Sciatic nerve (tissue), 2 donors: ENCODE measurements at places on chromosomes 2 and 18. TPM values are rescaled to one million over a fixed set of nuclear protein-coding genes. Genes with fewer than 3 reads are reported as not detected.

DNA sequence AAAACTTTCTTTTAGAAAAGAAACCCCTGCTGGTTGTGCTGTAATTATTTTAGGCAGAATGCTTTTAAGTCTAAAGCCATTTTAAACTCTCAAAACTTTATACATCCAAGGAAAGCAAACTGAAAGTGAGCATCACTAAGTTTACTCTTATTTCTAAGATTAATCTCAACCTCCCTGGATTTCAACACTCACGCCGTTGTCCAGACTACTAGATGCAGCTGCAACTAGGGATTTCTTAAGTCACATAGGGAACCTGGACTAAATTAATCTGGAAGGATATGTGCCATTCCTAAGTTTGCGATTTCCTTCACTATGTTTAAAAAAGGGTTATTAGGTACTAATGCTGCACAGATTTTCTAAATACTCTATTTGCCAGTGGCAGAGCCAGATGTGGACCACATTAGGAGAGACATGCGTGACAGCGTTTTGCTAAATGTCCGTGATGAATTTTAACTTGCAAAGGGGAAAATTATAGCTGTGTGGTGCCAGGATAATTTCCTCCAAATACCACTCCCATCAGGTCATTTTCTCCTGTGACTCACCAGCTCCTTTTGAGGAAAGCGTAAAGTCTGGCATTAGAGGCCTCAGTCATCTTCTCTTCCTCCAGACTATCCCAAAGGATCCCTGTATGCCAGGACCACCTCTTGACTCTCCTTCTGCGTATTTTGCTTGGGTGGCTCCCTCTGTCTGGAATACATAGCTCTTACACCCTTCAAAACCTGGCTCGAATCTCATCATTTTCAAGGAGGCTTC, 143.7 kb downstream of the ATL2 start:
- no peak for DNase-seq

Gene TRABD2A
- 2.1 TPM for total RNA-seq

DNA sequence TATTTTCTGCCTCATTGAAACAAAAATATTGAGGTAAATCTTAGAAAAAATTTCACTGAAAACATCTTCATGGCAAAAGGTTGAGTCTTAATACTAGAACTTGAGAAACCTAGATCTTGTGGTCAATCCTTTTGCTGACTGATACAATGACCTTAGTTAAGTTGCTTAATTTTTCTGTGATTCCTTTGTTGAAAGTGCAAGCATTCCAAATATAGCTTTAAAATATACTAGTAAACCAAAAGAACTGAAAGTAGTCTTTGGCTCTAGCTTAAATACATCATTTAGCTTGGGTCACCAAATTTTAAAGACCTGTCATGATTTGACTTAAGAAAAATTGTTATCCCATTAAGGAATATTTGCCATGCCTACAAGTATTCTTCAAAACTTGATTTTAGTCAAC, 16.7 kb downstream of the BMP10 start:
- no peak for DNase-seq

Gene ITGB6
- not detected for total RNA-seq

DNA sequence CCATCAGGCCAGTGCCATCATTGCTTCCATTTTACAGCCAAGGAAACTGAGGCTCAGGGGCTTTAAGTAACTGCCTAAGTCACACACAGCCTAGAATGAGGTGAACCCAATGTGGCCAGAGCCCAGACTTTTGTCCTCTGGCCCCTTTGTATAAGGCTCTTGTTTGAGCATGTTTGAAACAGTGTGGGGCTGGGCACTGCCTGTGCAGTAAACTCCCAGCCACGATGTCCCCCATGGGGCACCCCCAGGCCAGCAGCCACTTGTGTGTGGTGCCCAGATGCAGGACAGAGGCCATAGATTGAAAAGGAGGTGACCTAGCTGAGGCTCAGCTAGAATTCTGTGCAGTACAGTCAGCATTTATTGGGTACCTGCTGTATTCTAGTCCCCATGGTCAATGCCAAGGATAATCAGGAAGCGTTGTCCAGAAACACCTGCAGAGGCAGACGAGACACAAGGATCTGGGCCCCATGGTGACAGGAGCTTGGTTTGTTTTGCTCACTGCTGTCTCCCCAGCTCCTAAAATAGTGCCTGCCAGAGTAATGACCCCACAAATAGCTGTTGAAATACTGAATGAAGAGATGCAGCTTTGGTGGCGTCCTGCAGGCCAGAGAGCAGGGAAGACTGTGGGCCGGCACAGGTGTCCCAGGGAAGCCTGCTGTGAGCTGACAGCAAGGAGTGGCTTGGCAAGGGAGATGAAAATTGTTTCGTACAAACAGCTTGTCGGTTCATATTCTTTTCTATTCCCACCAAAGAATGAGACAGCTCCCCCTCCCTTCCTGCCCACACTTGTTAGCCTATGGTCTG, 160.7 kb downstream of the LDLRAD4 start:
- DNase-seq: no peak

- DNase-seq: no peak
Observed at GRCh38 chr18:11437046-11437445, 172.3 kb upstream of the SLC35G4 start.

Gene ALLC
- 7.6 TPM for total RNA-seq

- no peak for DNase-seq
Observed at GRCh38 chr2:72718876-72719275, 107.0 kb downstream of the EXOC6B start.

GRCh38 chr2:206824087-206824618, 58.7 kb downstream of the FASTKD2 start:
- DNase-seq: no peak

DNA sequence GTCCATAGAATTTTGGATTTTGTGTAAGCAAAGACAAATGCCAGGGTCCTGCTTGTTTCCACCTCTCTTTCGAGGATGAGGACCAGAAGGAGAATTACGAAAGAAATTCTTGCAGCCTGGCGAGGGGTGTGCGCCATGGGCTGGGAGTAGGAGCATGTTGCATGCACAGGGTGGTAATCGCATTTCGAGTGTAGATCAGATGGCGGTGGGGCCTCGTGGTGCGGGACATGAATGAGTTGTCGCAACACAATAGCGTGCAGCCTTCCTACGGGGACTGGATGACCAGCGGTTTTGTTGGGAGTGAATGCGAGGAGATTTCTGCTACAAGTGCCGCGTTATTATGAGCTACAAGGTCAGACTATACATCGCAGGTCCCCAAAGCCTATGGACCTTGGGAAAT, 4.2 kb upstream of the EN1 start:
- DNase-seq: no peak

GRCh38 chr2:227238238-227239237, 74.1 kb downstream of the COL4A3 start:
- peak; percentile 83 for DNase-seq

DNA sequence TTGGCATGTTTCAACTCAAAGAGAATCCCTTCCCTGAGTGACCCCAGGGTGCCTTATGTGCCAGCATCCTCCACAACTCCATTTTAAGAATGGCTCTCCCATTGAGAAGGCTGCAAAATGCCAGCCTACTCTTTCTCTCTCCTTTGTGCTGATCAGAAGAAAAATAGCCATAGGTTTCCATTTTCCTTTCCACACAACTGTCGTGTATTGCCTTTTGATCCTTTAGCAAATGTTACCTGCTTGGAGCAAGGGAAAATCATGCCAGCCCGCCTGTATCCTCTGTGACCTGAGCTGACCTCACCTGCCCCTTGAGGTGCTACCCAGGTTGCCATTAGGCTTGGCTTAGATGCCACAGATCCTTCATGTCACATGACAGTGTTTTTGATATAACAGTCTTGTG, 38.8 kb downstream of the DPYSL5 start:
- DNase-seq: no peak

DNA sequence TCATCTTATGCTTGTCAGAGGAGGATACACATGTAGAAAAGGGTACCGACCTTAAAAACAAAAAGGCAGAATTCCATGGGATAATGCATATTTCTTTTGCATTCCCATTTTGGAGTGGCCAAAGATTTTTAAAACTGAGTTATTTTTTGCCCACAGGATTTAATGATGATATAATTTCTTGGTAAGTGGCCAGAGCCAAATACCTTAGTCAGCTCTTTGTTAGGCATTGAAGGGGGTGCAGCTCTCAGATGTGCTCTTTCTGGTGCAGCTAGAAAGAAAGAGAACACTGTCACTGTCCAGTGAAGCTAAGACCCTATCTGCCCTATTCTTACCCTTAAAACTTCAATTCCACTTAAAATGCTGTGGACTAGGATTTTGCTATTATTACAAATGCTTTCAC, 10.8 kb downstream of the COQ10B start:
- DNase-seq: no peak

Gene LHCGR
- total RNA-seq: 12.4 TPM

DNA sequence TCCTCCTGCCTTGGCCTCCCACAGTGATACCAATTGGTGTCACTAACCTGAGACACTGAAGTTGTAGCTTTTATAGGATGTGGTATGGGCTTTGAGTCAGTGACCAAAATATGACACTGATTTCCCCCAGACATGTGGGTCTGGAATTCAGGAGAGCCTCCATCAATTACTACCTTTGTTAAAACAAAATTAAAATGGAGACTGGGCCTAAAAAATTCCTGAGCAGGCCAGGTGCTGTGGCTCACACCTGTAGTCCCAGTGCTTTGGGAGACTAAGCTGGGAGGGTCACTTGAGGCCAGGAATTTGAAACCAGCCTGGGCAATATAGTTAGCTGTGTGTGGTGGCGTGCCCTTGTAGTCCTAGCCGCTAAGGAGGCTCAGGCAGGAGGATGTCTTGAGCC, 36.9 kb upstream of the LIPG start:
- DNase-seq: no peak

GRCh38 chr2:23666980-23667357, 260.0 kb downstream of the ATAD2B start:
- no peak for DNase-seq

DNA sequence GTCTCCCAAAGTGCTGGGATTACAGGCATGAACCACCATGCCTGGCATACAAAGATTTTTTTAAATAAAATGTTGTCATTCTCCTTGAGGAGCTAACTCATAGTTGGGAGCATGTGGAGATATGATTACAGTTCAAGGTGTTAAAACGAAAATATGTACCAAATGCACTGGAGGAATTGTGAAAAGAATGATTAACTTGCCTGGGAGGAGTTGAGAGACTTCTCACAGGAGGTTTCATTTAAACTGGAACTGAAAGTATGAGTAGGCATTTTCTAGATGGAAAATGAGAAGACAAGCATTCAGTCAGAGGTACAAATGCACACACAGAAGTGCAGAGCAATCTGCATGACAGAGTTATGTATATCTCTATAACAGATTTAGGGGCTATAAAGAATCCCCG, 126.6 kb upstream of the PDE1A start:
- no peak for DNase-seq

DNA sequence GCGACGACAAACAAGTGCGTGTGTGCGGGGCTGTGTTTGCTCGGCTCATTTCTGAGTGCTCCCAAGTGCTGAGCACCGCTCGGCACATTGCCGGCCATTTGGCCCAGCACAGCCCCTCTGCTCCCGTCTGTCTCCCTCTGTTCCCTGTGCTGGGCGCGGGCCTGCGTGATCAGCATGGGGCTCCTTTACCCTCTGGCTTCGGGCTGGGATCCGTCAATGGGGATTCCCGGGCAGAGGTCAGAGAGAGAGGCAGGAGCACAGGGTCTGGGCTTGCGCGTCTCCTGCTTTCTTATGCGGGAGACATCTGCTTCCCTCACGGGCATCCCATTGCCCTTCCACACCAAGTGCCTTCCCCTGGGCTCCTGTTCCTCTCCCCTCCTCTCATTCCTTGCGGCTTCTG, 234.0 kb downstream of the ACKR3 start:
- no peak for DNase-seq
